Daoy (cell line): ENCODE measurements at places on chromosomes 12 and 14.
A peak's percentile ranks its signal among the peaks of the same experiment; 100 is the strongest.

DNA sequence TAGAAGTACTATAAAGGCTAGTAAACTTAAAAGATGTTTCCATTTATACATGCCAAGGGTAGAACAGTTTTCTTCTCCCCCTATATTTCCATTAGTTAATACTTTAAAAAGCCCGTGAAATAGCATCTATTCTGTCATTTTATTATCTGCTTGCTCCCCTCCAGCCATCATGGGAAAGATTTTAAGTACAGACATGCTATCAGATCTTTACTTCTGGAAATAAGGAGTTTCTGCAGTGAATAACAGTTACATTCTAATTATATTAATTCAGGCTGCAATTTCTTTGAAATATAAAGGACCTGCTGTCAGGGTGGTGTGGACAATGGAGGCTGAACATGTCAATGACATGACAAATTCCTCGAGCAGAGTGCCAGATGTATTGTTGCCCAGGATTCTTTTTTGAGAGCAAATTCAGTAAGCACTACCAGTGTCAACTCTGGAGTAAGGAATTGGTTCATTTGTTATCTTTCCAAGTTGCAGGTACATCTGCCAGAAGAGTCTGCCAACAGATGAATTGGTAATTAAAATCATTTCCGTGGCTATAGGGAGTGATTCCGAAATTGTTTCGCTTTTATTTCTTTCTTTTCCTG lies 151.3 kb downstream of the BTG1 start:
- DNase-seq = no peak

DNA sequence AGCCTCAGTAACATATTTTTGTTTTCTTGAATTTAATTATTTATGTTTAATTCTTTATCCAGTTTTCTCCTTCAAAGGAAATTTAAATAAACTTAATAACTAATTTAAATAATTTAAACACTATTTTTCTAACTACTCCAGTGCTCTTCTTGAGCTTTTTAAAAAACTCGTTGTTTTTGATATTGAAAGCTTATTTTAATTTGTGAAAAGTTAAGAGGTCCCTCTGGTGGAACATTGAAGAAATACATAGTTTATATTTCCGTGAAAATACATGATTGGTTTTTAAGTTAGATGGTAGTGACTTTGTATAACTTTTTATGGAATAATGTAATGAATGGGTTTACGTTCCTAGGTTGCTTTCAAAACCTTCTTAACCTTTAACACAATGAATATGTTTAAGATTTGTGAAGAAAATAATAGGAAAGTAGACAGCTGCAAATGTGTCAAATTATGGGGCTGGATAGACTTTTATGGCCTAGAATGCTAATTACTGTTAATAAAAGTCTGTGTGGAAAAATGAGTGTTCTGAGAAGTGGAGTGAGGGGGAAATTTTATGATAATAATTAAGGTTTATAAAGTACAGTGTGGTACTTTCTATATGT lies 45.9 kb upstream of the MSRB3 start:
- no peak for DNase-seq

GRCh38 chr12:2691006-2691344 lies 103.8 kb upstream of the FKBP4 start:
- peak; percentile 56 for DNase-seq

GRCh38 chr12:75642226-75642625 lies 130.8 kb upstream of the KRR1 start:
- DNase-seq = no peak

DNA sequence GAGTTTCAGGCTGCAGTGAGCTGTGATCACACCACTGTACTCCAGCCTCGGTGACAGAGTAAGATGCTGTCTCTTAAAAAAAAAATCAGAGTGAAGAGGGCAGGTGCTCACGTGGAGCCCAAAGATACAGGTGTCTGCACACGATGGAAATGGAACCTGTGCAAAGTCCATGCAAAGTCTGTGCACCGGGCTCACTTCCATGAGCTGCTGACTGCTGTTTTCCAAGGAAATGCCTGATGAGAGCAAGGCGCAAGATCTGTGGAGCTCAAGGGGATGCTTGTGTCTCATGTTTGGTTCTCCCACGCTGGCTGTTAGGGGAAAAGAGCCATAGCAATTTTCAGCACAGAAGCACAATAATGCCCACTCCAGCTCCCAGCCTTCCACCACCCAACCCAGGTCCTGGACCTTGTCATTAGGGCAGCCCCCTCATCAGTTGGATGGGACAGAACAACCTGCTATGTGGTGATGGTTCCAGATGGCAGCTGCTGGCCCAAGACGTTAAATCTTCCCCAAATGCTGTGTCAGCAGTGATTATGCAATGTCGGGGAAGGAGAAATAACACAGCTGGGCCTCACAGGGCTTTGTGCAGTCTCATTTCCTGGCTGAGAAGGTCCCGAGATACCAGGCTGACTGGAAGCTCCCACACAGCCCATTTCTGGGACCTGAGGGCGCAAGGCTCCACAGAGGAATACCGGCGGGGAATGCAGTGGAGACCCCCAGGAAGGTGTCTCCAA lies 27.9 kb upstream of the DICER1 start:
- peak; percentile 17 for DNase-seq

- no peak for DNase-seq
These were observed 54.6 kb downstream of the SPTLC2 start for GRCh38 chr14:77561881-77562280.

- peak; percentile 50 for DNase-seq
These were observed 60.8 kb upstream of the REP15 start for GRCh38 chr12:27635349-27635972.

DNA sequence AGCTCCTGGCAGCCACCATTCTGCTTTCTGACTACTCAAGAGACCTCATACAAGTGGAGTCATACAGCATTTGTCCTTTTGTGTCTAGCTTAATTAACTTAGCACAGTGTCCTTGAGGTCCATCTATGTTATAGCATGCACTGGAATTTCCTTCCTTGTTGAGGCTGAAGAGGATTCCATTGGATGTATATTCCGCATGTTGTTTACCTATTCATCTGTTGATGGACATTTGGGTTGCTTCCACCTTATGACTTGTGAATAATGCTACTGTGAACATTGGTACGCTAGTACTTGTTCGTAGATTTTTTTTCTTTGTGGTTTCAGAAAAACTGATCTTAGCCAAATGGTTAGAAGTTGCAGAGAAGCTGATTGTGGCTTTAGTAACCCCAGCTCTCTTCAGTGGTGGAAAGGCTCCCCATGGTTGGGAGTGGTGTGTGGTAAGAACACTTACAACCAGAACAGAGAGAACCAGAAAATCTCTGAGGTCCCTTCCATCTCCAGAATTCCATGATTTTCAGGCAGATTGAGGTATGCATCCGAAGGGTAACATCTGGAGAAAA lies 118.4 kb downstream of the SAMD4A start:
- DNase-seq = no peak

DNA sequence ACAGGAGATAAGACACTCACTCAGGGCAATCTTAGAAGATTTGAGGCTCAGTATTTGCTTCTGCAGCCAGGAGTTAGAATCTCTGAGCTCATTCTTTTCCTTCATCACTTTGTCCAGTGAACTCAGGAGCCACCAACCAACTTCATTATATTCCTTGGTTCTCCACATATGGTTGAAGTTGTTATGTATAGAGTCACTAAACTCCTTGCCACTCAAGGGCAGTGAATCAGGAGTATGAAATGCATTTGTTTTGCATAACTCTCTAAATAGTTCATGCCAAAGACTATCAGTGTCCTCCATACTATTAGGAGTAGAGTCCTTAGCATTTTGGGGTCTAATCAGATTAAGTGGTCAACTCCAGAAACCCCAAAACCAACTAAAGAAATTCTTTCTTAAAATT lies 150.6 kb downstream of the CCDC59 start:
- no peak for DNase-seq

GRCh38 chr14:34098045-34098984 lies 147.4 kb upstream of the EGLN3 start:
- peak; percentile 27 for DNase-seq

- DNase-seq = no peak
These were observed 141.5 kb downstream of the CAND1 start for GRCh38 chr12:67410667-67411067.

- DNase-seq = no peak
These were observed 63.1 kb downstream of the LRRC9 start for GRCh38 chr14:59983048-59983447.

GRCh38 chr12:5873281-5873919 lies 71.7 kb downstream of the ANO2 start:
- DNase-seq = no peak

DNA sequence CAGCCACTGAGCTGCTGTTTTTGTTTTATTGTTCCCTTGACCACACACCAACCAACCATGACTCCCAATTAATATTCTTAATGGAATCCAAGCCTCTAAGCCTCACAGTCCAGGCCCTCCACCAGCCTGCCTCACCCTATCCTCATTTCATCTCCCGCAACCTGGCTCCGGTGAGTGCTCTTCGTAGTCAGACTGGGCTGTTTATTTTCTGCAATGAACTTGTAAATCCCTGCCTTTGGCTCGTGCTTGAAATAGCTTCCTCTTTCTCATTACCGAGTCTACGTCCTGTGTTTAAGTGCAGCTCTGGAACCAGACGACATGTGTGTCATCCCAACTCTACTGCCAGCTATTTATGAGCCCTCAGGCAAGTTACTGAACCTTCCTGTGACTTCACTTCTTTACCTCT lies 12.4 kb upstream of the ETFBKMT start:
- DNase-seq = peak; percentile 15

- peak; percentile 41 for DNase-seq
These were observed 93.9 kb upstream of the NCOR2 start for GRCh38 chr12:124661341-124661740.

DNA sequence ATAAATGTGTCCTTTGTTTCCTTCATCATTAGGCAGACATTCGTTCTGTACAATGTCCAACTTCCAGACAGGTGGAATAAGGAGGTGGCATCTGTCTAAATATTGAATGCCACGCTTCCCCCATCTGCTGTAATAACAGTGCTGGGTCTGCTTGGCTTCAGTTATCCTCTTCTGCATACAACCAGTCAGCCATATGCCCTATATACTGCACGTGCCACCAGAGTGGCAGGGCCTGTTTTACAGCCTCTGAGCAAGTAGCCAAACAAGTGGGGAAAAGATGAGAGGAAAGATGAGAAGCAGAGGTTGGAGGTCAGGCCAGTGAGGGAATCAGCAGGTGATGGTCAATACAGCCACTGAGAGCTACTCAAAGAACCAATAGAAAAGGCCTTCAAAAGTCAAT lies 55.4 kb downstream of the OTX2 start:
- DNase-seq = no peak

- no peak for DNase-seq
These were observed 409.3 kb downstream of the PRKD1 start for GRCh38 chr14:29518335-29518734.

GRCh38 chr12:40055776-40056175 lies 50.1 kb downstream of the SLC2A13 start:
- DNase-seq = no peak

GRCh38 chr12:77689510-77690086 lies 141.1 kb upstream of the NAV3 start:
- no peak for DNase-seq

- no peak for DNase-seq
These were observed 268.2 kb upstream of the PLEKHG7 start for GRCh38 chr12:92434607-92435025.

GRCh38 chr12:45468751-45469615 lies 253.1 kb downstream of the ANO6 start:
- no peak for DNase-seq

- no peak for DNase-seq
These were observed 3.4 kb downstream of the ARID2 start for GRCh38 chr12:45732936-45733335.

- DNase-seq = no peak
These were observed 45.7 kb downstream of the WDR20 start for GRCh38 chr14:102185360-102185759.

GRCh38 chr12:95202691-95203486 lies 14.4 kb downstream of the FGD6 start:
- no peak for DNase-seq

GRCh38 chr12:12979731-12980259 lies 20.3 kb downstream of the HEBP1 start:
- peak; percentile 59 for DNase-seq

DNA sequence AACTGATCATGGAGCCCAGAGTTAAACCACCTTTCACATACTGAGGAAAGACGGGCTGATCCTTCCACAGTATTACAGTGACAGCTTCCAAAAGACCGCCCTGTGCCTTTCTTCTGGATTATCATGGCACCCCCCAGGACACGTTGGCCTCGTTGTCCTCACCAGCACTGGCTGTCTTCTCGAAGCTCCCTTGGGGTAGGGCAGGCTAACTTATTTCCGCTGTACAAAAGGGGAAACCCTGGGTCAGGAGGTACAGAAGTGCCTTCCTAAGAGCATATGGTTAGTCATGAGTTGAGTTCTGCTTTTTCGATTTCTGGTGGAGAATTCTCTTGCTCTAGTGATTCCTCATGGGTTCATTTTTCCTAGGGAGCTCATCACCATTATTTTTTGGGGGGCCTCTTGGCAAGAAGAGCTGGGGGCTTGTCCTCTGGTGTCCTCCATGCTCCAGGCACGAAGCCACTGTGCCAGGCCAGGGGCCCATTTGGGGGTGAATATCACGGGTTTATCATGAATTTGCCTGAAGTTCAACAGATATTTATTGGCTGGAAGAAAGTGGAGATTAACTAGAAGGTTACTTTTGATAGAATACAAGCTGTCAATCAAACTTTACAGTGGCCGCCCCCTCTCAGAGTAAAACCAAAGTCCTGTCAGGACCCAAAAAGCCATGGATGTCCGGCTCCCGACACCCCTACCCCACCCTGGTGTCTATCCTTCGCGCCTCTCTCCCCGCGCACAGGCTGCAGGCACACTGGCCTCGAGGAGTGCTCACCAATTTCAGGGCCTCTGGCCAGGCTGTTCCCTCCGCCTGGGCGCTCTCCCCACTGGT lies 8.8 kb upstream of the TRAF3 start:
- DNase-seq = no peak

GRCh38 chr12:24460099-24460498 lies 488.8 kb downstream of the BCAT1 start:
- DNase-seq = no peak

- no peak for DNase-seq
These were observed 1105.5 kb downstream of the TMEM121 start for GRCh38 chr14:106631879-106632278.

DNA sequence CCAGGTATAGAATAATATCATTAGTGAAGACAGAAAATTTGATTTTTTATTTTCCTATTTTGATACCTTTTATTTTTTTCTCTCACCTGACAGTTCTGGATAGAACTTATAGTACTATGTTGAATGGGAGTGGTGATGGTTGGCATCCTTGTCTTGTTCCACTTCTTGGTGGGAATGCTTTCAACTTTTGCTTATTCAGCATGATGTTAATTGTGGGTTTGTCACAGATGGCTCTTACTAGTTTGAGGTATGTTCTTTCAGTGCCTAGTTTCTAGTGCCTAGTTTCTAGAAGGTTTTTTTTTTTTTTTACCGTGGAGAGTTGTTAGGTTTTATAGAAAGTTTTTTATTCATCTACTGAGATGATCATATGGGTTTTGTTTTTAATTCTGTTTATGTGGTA lies 516.3 kb upstream of the NOVA1 start:
- DNase-seq = no peak

DNA sequence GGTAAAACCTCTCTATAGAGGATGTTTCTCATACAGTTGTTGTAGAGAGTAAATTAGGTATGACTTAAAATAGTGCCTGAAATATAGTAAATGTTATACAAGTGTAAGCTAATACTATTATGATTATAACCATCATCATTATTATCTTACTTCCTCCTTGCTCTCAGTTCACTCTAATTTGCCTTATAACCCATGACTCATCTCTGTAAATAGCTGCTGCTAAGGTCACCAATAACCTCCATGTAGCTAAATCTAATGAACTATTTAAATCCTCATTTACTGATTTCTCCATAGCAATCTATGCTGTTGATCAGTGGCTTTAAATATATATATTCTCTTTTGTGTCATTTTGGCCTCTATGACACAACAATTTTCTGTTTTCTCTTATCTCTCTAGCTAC lies 109.6 kb downstream of the RMST start:
- no peak for DNase-seq
